ENCODE measurements at places on chromosomes 6 and 20. TPM values are rescaled to one million over a fixed set of nuclear protein-coding genes. Genes with fewer than 3 reads are reported as not detected.

- no peaks in the 10 kb centered on the region for H3K36me3 ChIP-seq
- H3K27me3 ChIP-seq: no peaks in the 10 kb centered on the region
- no peak overlapping the region for H3K4me3 ChIP-seq
- DNase-seq: no peak
- peaks cover 19% of the 10 kb centered on the region for H3K4me1 ChIP-seq
Measured at GRCh38 chr6:137036566-137037300, 8.0 kb downstream of the IL20RA start.

- H3K36me3 ChIP-seq: peaks cover 8% of the 10 kb centered on the region
- peaks cover 28% of the 10 kb centered on the region for H3K4me1 ChIP-seq
- peak overlapping the region; percentile 55 for H3K4me3 ChIP-seq
- H3K27me3 ChIP-seq: no peaks in the 10 kb centered on the region
- peak; percentile 30 for DNase-seq
Measured at GRCh38 chr6:54801669-54802068, 44.9 kb upstream of the FAM83B start.

GRCh38 chr20:1478566-1478965, 11.9 kb upstream of the NSFL1C start:
- peak overlapping the region; percentile 27 for H3K4me3 ChIP-seq
- no peaks in the 10 kb centered on the region for H3K27me3 ChIP-seq
- no peak for DNase-seq
- peak overlapping the region; percentile 75 for H3K27ac ChIP-seq

DNA sequence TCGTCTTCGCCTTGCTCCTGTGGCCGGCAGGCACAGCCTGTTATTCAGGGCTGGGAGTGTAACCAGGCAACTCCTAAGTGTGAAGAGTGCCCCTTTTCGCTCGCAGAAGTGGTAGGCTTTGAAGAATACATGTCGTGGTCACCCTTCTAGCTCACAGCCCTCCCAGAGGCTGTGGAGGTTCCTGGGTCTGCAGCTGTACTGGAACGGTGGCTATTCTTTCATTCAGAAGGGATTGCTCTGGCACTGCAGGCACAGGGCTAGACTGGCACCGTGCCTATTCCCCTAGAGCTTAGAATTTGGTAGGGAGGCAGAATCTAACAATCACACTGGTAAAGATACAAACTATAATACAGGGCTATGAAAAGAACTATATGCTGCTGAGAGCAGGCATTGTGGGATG, 1.1 kb upstream of the SRSF12 start:
- no peak overlapping the region for H3K27ac ChIP-seq
- peaks cover 29% of the 10 kb centered on the region for H3K4me1 ChIP-seq
- peaks cover 7% of the 10 kb centered on the region for H3K36me3 ChIP-seq
- H3K4me3 ChIP-seq: no peak overlapping the region
- DNase-seq: no peak

DNA sequence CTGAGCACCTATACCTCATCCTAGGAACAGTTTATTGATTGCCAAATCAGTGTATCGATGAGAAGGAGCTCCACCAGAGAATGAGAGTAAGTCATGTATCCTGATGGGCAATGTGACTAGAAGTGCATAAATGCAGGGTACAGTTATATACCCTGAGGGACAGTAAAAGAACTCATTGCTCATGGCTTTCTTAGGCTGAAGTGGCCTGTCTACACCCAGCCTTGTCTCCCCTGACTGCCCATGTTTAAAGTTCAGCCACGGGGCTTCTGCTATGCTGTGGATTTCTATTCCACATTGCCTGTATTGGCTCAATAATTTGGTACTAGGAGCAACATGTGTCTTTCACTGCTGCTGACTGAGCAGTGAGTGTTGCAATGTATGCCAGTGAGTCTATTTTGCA, 400.4 kb upstream of the IMPG1 start:
- H3K27ac ChIP-seq: no peak overlapping the region

- H3K27ac ChIP-seq: peak overlapping the region; percentile 81
- DNase-seq: no peak
- peaks cover 17% of the 10 kb centered on the region for H3K4me1 ChIP-seq
- H3K4me3 ChIP-seq: peak overlapping the region; percentile 90
- no peaks in the 10 kb centered on the region for H3K27me3 ChIP-seq
- peaks cover 13% of the 10 kb centered on the region for H3K36me3 ChIP-seq
Measured at GRCh38 chr6:13872681-13873080, 52.1 kb upstream of the RNF182 start.

DNA sequence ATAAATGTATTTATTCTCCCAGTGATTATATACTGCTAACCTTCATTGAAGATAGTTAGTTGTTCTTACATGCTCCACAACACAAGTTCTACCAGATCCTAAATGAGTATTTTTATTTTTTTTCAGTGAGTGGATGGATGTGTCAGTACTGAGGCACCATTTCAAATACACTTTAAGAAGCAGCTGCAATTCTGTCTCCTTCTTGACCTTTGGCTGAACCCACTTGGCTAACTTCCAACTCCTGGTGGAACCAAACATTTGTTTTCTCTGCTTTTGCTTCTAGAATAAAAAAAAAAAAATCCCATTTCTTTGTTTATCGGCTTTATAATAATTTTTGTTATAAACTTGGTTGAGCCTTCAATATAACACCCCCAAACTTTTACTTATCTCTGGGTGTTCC, 458.3 kb upstream of the MAP3K7 start:
- H3K27ac ChIP-seq: no peak overlapping the region
- H3K4me3 ChIP-seq: no peak overlapping the region
- no peaks in the 10 kb centered on the region for H3K27me3 ChIP-seq
- H3K36me3 ChIP-seq: no peaks in the 10 kb centered on the region

GRCh38 chr6:25389471-25389870, 110.3 kb downstream of the CARMIL1 start:
- no peak overlapping the region for H3K27ac ChIP-seq
- H3K4me1 ChIP-seq: peaks cover 29% of the 10 kb centered on the region
- no peak overlapping the region for H3K4me3 ChIP-seq
- H3K27me3 ChIP-seq: no peaks in the 10 kb centered on the region

DNA sequence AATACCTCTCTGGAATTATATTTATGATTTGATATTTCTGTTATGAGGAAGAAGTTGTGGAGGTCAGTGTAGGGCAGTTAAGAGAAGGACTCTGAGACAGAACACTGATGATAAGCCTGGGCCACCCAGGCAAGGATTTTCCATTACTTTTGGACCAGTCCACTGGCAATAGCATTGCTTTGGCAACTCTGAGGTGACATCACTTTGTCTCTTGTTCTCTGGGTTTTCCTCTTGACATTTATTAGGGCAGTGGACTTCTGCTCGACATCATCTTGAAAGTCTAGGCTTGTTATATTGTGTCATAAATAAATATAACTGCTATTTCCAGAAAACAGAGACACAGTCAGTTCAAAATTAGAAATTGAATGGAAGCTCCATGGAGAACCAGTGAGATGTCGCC, 268.0 kb downstream of the SMOC2 start:
- DNase-seq: no peak
- no peaks in the 10 kb centered on the region for H3K36me3 ChIP-seq
- no peak overlapping the region for H3K27ac ChIP-seq
- H3K4me3 ChIP-seq: no peak overlapping the region
- H3K27me3 ChIP-seq: no peaks in the 10 kb centered on the region
- H3K4me1 ChIP-seq: no peaks in the 10 kb centered on the region

GRCh38 chr6:29483735-29484134, 4.0 kb downstream of the MAS1L start:
- H3K27me3 ChIP-seq: no peaks in the 10 kb centered on the region
- H3K27ac ChIP-seq: no peak overlapping the region
- DNase-seq: no peak

- H3K36me3 ChIP-seq: no peaks in the 10 kb centered on the region
- DNase-seq: no peak
- peaks cover 8% of the 10 kb centered on the region for H3K4me1 ChIP-seq
- no peak overlapping the region for H3K4me3 ChIP-seq
- H3K27me3 ChIP-seq: peaks cover 21% of the 10 kb centered on the region
Measured at GRCh38 chr6:387293-387741, 4.2 kb upstream of the IRF4 start.

Gene OR12D3
- not detected for total RNA-seq

Gene WFDC2
- 295 TPM for total RNA-seq

Gene ZNF322
- total RNA-seq: 25.1 TPM

Gene DACT2
- not detected for total RNA-seq

Gene RRAGD
- total RNA-seq: 1.7 TPM

Gene MRPS10
- total RNA-seq: 50.0 TPM

Gene WFDC10B
- total RNA-seq: not detected
